Mammary microvascular endothelial cell (primary cell): ENCODE measurements at places on chromosomes 2 and 18. TPM values are rescaled to one million over a fixed set of nuclear protein-coding genes. Genes with fewer than 3 reads are reported as not detected.

SERPINB3 gene
- not detected in 2 replicates for total RNA-seq

CLHC1 gene
- 0.93 and 1.1 TPM in 2 replicates for total RNA-seq

REG1B gene
- total RNA-seq, result not detected in 2 replicates

ALPP gene
- total RNA-seq, result not detected in 2 replicates

ITGB6 gene
- 0.39 TPM in 1 of 2 replicates, not detected in the other for total RNA-seq

OR6B2 gene
- total RNA-seq, result not detected in 2 replicates

FAM237A gene
- not detected in 2 replicates for total RNA-seq

CDH7 gene
- not detected in 2 replicates for total RNA-seq

HRH4 gene
- not detected in 2 replicates for total RNA-seq

RAB17 gene
- total RNA-seq, result 0.49 and 0.87 TPM in 2 replicates

EFR3B gene
- 0.67 and 0.79 TPM in 2 replicates for total RNA-seq

RFX8 gene
- 0.44 and 2.3 TPM in 2 replicates for total RNA-seq

PLA2R1 gene
- total RNA-seq, result 4.9 and 6.4 TPM in 2 replicates

HOXD8 gene
- total RNA-seq, result 17.3 and 24.1 TPM in 2 replicates

TEX44 gene
- not detected in 2 replicates for total RNA-seq

PLCD4 gene
- total RNA-seq, result 0.60 and 1.2 TPM in 2 replicates

DSC3 gene
- total RNA-seq, result 0.10 and 0.13 TPM in 2 replicates

FBXO48 gene
- total RNA-seq, result 0.47 and 0.84 TPM in 2 replicates

LDLRAD4 gene
- total RNA-seq, result 0.59 and 2.1 TPM in 2 replicates

ADNP2 gene
- 12.2 and 12.8 TPM in 2 replicates for total RNA-seq

SLC4A3 gene
- not detected in 2 replicates for total RNA-seq

SEPTIN10 gene
- 82.5 and 99.0 TPM in 2 replicates for total RNA-seq

TNFAIP6 gene
- total RNA-seq, result 0.64 TPM in 1 of 2 replicates, not detected in the other

SERPINB10 gene
- 3.4 TPM in 1 of 2 replicates, not detected in the other for total RNA-seq

DYSF gene
- 212 and 225 TPM in 2 replicates for total RNA-seq

TMEM37 gene
- 0.33 and 2.6 TPM in 2 replicates for total RNA-seq

SCTR gene
- not detected in 2 replicates for total RNA-seq

SERPINB5 gene
- not detected in 2 replicates for total RNA-seq

FHL2 gene
- total RNA-seq, result 97.3 and 97.8 TPM in 2 replicates
